Endothelial cell of umbilical vein (primary cell): ENCODE measurements at places on chromosomes 12 and 14. TPM values are rescaled to one million over a fixed set of nuclear protein-coding genes. Genes with fewer than 3 reads are reported as not detected.

Gene SMARCD1
- 86.6 and 101 TPM in 2 replicates for total RNA-seq

Gene TAC3
- not detected in 2 replicates for total RNA-seq

Gene DCAF4
- total RNA-seq: 8.6 and 14.5 TPM in 2 replicates

Gene FOXA1
- total RNA-seq: not detected in 2 replicates

Gene SLC38A4
- total RNA-seq: 0.66 TPM in 1 of 2 replicates, not detected in the other

Gene P2RX2
- total RNA-seq: not detected in 2 replicates

DNA sequence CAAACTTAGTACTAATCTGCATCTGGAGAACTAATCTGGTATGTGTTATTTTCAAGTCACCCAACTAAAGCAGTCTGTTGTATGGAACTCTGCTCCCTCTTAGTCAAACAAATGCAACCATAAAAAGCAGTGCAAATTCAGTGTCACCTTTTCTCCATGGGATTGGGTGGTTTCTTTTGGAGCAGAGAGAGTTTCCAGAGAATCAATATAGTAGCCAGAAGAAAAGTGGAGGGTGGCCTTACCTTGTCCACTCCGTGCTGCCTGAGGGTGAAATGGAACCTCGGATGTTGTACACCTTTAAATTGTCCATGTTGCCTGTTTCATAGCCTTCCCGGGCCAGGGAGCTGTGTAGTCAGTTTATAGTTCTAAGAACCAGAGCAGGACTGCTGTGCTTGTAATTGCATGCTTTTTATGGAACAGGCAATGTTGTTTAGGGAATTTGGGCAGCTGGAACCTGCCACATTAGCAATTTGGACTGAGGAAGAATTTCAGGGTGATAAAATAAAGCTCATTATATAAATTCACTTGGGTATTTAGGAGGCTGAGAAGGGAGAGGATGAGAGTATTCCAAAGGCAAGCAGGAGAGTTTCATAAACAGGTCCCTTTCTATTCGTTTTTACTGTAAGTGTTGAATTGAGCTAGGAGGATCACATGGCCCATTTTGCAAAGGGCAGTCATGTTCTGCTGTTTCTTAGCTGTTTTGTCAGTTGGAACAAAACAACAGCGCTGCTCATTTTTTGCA lies 60.5 kb downstream of the CRADD start:
- DNase-seq: no peak
- no peak overlapping the region for H3K4me3 ChIP-seq
- H3K27me3 ChIP-seq: no peaks in the 10 kb centered on the region
- no peaks in the 10 kb centered on the region for H3K36me3 ChIP-seq
- peaks cover 8% of the 10 kb centered on the region for H3K4me1 ChIP-seq
- no peak overlapping the region for H3K27ac ChIP-seq

DNA sequence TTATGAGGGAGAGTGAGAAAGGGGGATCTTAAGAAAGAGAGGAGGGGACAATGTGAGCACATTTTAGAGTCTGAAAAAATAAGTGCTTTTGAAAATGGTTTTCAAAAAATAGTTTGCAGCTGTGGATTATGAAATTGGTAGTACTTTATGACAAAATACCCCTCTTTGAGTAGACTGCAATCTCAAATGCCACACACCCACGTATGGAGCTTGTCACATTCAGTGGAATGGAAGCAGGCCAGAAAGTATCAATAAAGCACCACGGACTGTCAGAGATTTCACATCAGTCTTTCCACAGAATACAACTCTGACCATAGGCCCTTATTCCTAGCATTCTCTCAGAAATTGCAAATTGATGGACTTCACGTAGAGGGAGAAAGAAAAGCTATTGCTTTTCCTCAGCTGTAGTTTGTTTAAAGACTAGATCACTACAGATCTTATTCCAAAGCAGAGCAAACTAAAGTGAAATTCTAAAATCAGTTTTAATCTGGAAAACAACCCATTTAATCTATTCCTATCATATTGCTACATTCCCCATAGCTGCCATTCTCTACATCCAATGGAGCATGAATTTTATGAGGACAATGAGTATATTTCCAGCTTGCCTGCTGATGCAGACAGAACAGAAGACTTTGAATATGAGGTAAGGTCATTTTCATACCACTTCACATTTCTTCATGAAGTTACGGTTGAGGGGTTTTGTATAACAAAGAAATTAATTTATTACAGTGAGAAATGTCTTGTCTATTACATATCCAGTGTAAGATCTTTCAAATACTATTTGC lies 321.3 kb downstream of the PDZRN4 start:
- no peaks in the 10 kb centered on the region for H3K36me3 ChIP-seq
- no peaks in the 10 kb centered on the region for H3K27me3 ChIP-seq
- no peak overlapping the region for H3K4me3 ChIP-seq

- no peaks in the 10 kb centered on the region for H3K36me3 ChIP-seq
- H3K27ac ChIP-seq: no peak overlapping the region
Observed at GRCh38 chr14:50951032-50951431, 6.7 kb upstream of the PYGL start.

GRCh38 chr12:5997260-5997659 lies 52.2 kb upstream of the ANO2 start:
- DNase-seq: peak; percentile 19
- H3K4me1 ChIP-seq: no peaks in the 10 kb centered on the region
- H3K27me3 ChIP-seq: no peaks in the 10 kb centered on the region
- no peak overlapping the region for H3K27ac ChIP-seq
- H3K36me3 ChIP-seq: peaks cover 62% of the 10 kb centered on the region

- no peak overlapping the region for H3K4me3 ChIP-seq
- H3K4me1 ChIP-seq: no peaks in the 10 kb centered on the region
- no peak for DNase-seq
- no peak overlapping the region for H3K27ac ChIP-seq
Observed at GRCh38 chr14:95421741-95422140, 94.7 kb downstream of the SYNE3 start.

DNA sequence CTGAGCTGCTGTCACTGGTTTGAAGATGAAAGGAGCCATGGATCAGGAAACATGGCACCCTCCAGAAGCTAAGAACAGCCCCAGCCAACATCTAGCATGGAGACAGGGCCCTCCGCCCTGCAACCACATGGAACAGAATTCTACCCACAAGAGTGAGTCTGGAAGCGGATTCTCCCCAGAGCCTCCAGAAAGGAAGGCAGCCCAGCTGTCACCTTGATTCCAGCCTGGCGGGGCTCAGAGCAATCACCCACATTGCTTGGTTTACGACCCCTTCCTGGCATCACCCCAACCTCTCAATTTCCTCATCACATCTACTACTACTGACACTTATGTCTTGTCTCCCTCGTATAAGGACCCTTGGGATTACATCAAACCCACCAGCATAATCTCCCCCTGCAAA lies 38.5 kb downstream of the OAS2 start:
- peaks cover 21% of the 10 kb centered on the region for H3K4me1 ChIP-seq
- no peak overlapping the region for H3K4me3 ChIP-seq
- no peaks in the 10 kb centered on the region for H3K36me3 ChIP-seq
- H3K27ac ChIP-seq: no peak overlapping the region
- DNase-seq: no peak

- H3K27me3 ChIP-seq: no peaks in the 10 kb centered on the region
- no peak overlapping the region for H3K4me3 ChIP-seq
- H3K36me3 ChIP-seq: no peaks in the 10 kb centered on the region
- no peak overlapping the region for H3K27ac ChIP-seq
- no peaks in the 10 kb centered on the region for H3K4me1 ChIP-seq
Observed at GRCh38 chr12:3614806-3615466, 123.9 kb downstream of the PRMT8 start.

DNA sequence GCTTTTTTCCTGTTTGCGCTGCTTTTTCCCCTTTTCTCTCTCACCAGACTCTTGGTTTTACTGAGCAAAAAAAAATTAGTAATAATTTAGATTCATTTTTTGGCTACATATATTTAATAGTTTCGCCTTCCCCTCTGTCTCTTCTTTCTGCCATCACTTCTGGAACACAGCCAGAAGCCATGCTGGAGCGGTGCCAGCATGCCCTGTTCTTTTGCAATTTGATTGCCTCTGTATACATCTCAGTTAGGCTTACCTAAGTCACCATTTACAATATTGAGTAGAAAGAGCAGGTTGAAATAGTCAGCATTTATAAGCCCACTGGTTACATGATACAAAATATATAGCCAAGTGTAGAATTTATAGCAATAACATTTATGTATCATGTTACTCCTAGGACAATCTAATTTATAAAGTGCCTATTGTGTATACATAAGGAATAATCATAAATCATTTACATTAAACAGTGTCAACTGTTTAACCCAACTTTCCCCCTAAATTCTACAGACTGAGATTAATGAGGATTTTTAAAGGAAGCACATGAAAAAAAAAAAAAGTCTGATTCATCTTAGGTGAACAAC lies 413.8 kb upstream of the SOX5 start:
- DNase-seq: no peak
- no peaks in the 10 kb centered on the region for H3K27me3 ChIP-seq
- H3K4me1 ChIP-seq: no peaks in the 10 kb centered on the region
- H3K36me3 ChIP-seq: no peaks in the 10 kb centered on the region
- H3K27ac ChIP-seq: no peak overlapping the region

DNA sequence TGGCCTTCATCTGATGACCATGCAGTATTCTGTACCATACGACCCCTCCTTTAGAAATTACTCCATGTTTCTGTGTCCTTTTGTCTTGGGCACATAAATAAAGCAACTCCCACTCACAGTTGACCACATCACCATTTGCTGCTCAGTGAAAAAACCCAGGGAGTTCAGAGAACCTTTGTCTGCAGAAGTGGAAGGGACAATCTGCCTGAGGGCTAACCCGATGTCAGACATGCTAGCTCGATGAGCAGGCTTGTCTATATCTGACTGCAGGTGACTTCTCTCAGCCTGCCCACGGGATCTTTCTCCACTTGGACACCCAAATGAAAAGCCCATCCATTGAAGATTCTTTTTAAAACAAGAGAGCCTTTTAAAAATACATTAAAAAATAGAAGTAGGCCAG lies 45.7 kb upstream of the GRIP1 start:
- no peak overlapping the region for H3K4me3 ChIP-seq
- H3K27ac ChIP-seq: no peak overlapping the region
- no peak for DNase-seq
- H3K4me1 ChIP-seq: no peaks in the 10 kb centered on the region
- H3K27me3 ChIP-seq: no peaks in the 10 kb centered on the region

DNA sequence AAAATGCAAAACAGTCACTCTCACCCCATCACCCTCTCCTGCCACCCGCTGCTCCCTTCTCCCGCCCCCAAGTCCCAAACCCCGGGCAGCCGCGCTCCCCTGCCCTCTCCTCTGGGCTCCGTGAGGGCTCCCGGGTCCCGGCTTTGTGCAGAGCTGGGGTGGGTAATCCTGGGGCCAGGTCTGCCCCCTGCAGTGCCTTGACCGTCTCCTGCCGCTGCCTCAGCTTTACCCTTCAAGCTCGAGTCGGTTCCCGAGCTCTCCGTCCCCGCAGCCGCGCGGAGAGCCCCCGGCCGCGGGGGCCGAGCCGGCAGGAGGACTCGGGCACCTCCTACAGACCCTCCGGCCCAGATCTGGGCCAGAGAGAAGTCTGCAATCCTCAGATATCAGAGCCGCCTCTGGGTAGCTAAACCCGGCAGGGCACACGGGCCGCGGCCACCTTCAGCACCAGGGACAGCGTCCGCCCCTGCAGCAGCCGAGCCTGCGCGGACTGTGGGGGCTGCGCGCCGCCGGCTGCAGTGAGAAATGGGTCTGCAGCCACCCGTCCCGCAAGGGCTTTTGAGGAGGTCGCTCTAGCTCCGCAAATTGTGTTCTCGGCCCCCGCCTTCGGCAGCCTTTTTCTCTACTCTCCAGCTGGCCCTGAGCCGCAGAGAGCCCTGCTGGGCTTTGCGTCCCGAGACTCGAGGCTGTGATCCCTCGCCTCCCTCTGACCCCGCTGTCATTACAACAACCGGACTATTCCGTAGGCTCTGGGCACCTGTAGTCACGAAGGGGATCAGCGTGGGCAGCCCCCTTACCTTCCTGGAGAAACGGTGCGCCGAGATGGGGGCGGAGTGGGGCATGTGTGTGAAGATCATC lies 1.2 kb downstream of the PRMT8 start:
- H3K4me1 ChIP-seq: no peaks in the 10 kb centered on the region
- H3K27ac ChIP-seq: no peak overlapping the region
- DNase-seq: peak; percentile 48

DNA sequence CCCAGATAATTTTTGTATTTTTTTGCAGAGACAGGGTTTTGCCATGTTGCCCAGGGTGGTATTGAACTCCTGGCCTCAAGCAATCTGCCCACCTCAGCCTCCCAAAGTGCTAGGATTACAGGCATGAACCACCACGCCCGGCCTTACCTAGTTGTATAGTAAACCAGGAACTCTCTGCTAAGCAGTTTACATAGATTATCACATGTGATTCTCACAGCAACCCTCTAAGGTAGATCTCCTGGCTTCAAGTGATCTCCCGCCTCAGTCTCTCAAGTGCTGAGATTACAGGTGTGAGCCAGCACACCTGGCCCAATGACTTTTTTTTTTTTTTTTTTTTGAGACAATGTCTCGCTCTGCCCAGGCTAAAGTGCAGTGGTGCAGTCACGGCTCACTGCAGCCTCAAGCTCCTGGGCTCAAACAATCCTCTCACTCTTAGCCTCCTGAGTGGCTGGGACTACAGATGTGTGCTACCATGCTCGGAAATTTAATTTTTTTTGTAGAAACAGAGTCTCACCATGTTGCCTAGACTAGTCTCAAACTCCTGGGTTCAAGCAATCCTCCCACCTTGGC lies 26.0 kb upstream of the ATP2A2 start:
- no peak overlapping the region for H3K27ac ChIP-seq
- no peak overlapping the region for H3K4me3 ChIP-seq
- no peaks in the 10 kb centered on the region for H3K4me1 ChIP-seq
- no peaks in the 10 kb centered on the region for H3K27me3 ChIP-seq
- DNase-seq: no peak
- H3K36me3 ChIP-seq: no peaks in the 10 kb centered on the region

- H3K27ac ChIP-seq: no peak overlapping the region
- H3K36me3 ChIP-seq: no peaks in the 10 kb centered on the region
- DNase-seq: no peak
- H3K4me3 ChIP-seq: no peak overlapping the region
- no peaks in the 10 kb centered on the region for H3K27me3 ChIP-seq
Observed at GRCh38 chr12:126030573-126030972, 965.3 kb downstream of the AACS start.

DNA sequence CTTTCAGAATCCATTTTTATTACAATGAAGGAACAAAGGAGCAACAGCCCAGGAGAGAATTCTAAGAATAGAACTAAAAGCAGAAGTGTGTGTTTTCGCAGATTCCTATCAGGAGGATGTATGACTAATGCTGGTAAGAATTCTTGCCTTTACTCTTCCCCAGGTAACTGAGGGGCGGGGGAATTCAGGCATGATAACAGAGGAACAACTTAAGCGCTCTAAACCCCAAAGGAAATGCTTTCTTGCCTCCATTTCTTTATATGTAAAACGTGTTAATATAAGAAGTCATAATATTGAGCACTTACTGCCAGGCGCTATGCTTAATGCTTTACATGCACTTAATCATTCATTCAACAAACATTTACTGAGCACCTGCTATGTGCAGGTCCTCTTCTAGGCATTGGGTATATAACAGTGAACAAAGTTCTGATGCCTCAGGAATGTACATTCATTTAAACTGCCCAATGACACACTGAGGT lies 4.5 kb downstream of the HCAR1 start:
- no peak overlapping the region for H3K4me3 ChIP-seq
- H3K36me3 ChIP-seq: no peaks in the 10 kb centered on the region
- peaks cover 16% of the 10 kb centered on the region for H3K4me1 ChIP-seq
- DNase-seq: peak; percentile 75
